A375 (cell line): ENCODE measurements at places on chromosomes 7 and 10. TPM values are rescaled to one million over a fixed set of nuclear protein-coding genes. Genes with fewer than 3 reads are reported as not detected.

CHRM2 gene
- total RNA-seq, result 0.03 TPM in 1 of 2 replicates, not detected in the other

VWDE gene
- total RNA-seq, result 0.82 and 1.5 TPM in 2 replicates

RNF32 gene
- total RNA-seq, result 0.30 and 0.53 TPM in 2 replicates

SLC13A1 gene
- not detected in 2 replicates for total RNA-seq
